Right cardiac atrium (tissue), 5 donors: ENCODE measurements at places on chromosomes 2 and 18. TPM values are rescaled to one million over a fixed set of nuclear protein-coding genes. Genes with fewer than 3 reads are reported as not detected.

Gene NOL4
- total RNA-seq: not detected

Gene ZNF2
- total RNA-seq: 4.5 TPM

Gene MPP4
- not detected for total RNA-seq

Gene C2orf81
- 0.88 TPM for total RNA-seq

Gene PAX3
- not detected for total RNA-seq

Gene KYNU
- 1.4 TPM for total RNA-seq

Gene GKN1
- not detected for total RNA-seq

Gene ATOH8
- 38.9 TPM for total RNA-seq

Gene TMEM150A
- 17.5 TPM for total RNA-seq

Gene ACMSD
- total RNA-seq: not detected

Gene SKOR2
- total RNA-seq: not detected

Gene SERPINB4
- total RNA-seq: not detected

Gene ZNF385B
- 65.6 TPM for total RNA-seq

Gene TTC31
- 12.3 TPM for total RNA-seq

Gene PRKAG3
- not detected for total RNA-seq

Gene LCT
- not detected for total RNA-seq

Gene MFSD6
- total RNA-seq: 29.3 TPM

Gene MC5R
- not detected for total RNA-seq

Gene POTEI
- total RNA-seq: 0.79 TPM

Gene HAT1
- total RNA-seq: 35.0 TPM

Gene SCYGR4
- not detected for total RNA-seq

Gene FAP
- total RNA-seq: 0.51 TPM

Gene TFPI
- 61.9 TPM for total RNA-seq

Gene TMEM247
- not detected for total RNA-seq

Gene EVX2
- total RNA-seq: not detected

Gene MBOAT2
- 8.9 TPM for total RNA-seq

Gene STON1
- total RNA-seq: 18.0 TPM

Gene DTYMK
- 7.3 TPM for total RNA-seq

Gene DUSP19
- 7.5 TPM for total RNA-seq

Gene REG3A
- total RNA-seq: not detected

Gene TSGA10
- total RNA-seq: 4.4 TPM
